ENCODE measurements at places on chromosomes 2 and 18.

DNA sequence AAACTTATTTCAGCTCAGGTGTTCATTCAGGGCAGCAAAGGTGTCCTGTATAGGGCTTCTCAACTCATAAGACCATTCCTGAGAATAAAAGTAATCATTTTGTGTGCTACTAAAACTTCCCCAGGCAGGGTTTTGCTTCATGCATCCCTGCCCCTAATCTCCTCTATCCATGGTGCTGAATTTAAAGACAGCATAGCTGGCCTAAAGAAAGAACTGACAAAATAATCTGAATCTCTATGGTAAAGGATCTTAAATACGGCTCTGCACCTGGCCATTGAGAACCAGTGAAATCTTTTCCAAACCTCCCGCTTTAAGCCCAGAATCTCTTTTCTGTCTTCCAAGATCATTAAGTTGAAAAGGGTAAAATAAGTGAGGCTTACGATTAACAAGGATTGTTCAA lies 292.1 kb upstream of the KLHL29 start:
- DNase-seq = peak; percentile 48

DNA sequence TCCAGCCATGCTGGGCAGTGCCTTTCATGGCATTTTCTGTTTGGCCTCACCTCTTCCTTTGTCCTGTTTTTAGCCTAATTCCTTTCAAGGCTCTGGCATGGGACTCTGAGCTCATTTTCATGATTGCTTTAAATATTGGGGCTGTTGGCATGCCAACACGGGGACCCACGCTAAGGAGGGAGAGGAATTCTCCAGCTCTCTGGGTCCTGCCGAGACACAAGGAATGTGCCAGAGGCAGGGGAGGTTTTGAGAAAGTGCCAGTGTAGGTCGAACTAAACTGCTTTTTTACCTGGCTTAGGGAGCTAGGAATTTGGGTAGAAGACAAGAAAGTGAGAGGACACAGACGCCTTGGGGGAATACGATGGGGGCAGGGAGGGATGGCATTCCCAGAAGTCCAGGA lies 42.3 kb downstream of the RPL37A start:
- no peak for DNase-seq

DNA sequence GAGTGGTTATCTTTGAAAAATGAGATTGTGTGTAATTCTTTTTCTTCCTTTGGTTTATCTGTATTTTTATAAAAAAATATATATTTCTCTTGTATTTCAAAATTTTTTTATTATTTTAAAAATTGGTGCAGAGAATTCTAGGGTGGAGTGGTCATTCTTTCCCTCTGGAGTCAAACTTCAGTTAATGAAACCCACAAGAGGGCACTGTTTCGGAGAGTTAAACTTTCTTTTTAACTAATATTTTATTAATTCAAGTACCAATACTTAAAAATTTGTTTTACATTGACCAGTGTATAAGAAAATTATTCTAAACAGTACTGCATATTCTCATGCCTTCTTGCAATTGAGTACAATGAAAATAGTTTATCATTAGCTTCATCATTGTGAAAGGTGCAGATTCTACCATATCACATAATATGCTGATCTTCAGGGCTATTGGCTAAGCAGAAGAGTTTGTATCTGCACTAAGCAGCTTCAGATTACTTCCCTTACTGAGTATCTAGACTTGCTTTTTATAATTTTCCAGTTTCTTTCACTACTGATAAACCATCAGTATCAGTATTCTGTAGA lies 50.1 kb downstream of the HS1BP3 start:
- peak; percentile 29 for DNase-seq

DNA sequence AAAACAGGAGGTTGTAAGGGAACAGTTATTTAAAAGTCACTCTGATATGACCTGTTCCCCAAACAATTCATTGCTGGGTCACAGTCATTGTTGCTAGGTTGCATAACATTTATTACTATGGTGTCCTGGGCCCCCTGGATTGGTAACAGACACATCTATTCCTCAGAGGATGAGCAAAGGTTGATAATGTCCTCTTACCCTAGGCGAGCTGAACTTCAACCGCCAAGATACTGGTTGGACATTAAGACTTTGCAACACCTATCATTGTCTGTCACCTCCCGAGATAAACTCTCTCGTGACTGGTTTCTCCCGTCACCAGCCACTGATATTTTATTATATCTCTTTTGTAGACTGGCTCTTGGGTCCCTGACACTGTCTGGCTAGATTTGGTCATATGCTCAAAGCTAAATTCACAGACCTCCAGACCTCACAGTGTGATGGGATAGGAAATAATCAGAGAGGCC lies 361.3 kb downstream of the ZNF521 start:
- DNase-seq = no peak

GRCh38 chr18:57900906-57901435 lies 97.9 kb upstream of the ATP8B1 start:
- no peak for DNase-seq

GRCh38 chr2:242012956-242013764 lies 143.6 kb downstream of the RTP5 start:
- DNase-seq = no peak

DNA sequence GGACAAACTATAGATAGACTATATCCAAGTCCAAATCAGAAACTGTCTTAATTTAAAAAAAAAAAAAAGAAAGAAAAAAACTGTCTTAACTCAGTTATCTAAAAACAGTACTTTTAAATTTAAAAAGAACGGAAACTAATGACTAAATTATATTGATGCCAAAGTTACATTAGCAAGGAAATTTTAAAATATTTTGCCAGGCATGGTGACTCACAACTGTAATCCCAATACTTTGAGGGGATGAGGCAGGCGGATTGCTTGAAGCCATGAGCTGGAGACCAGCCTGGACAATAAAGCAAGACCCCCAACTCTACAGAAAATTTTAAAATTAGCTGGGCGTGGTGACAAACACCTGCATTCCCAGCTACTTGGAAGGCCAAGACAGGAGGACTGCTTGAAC lies 30.9 kb downstream of the MEMO1 start:
- DNase-seq = no peak

DNA sequence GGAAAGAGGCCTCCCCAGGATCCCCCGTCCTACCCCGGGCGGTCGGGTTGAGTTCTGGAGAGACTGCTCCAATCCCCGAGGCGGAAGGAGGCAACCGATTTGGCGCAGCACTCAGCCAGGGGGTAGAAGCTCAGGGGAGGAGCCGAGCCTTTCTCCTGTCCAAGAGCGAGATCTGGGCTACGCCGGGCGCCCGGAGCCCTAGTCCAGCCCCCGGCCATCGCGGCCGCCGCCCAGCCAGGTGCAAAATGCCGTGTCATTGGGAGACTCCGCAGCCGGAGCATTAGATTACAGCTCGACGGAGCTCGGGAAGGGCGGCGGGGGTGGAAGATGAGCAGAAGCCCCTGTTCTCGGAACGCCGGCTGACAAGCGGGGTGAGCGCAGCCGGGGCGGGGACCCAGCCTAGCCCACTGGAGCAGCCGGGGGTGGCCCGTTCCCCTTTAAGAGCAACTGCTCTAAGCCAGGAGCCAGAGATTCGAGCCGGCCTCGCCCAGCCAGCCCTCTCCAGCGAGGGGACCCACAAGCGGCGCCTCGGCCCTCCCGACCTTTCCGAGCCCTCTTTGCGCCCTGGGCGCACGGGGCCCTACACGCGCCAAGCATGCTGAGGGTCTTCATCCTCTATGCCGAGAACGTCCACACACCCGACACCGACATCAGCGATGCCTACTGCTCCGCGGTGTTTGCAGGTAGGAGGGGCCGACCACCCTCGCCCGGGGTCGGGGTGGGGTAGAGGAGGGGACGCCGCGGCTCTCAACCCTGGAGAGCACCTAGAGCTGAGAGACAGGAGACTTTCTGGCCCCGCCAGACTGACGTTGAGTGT lies at the start of gene DYSF:
Gene DYSF, plus strand, starts transcription at position 158 of the 817 bp plus-strand sequence.
- peak; percentile 49 for DNase-seq

DNA sequence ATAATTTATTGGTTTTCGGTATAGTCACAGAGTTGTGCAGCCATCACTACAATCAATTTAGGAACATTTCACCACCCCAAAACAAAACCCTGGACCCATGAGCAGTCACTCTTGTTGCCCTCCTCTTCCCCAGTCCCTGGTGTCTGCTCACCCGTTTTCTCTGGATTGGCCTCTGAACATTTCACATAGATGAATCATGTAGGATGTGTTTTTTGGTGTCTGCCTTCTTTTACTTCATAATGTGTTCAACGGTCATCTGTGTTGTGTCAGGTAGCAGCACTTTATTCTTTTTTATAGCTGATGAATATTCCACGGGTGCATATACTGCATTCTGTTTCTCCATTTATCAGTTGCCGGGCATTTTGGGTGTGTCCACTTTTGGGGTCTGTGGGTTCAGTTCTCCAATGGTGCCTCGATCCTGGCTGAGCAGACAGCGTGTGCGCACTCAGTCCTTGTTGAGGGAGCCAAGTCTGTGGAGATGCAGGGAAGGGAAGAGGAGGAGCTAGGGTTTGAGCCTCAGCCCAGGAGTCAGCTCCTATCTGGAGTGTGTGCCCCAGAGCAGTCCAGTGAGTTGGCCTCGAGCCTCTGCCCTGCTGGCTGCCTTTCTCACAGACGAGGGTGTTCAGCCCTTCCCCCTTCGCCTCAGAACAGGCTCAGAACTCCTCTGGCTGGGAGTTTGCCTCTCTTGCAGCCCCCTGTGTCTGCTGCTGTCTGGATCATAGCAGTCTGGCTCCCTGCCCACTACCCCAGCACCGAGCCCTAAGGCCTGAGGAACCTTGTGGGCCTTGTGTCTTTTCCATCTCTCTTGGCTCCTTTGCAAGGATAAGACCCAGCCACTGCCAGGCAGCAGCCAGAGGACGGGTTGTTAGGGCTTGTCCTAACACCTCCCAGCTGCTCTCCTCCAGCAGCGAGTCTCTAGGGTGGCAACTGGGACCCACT lies 18.0 kb downstream of the C2orf74 start:
- peak; percentile 88 for DNase-seq

DNA sequence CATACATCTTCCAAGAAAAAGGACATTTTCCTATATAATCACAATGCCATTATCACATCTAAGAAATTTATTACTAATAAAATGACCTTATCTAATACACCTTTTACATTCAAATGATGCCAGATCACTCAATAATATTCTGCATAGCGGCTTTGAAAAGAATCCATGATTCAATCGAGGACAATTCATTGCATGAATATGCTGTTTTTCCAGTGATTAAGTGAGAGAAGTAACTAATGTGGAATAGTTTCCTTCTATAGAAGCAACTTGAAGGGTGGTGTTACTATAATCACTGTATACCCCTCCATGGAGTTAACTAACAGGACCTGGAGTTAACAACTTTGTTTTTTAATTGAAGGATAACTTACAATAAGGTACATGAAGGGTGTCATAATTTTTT lies 9.1 kb downstream of the PLEK start:
- DNase-seq = no peak

DNA sequence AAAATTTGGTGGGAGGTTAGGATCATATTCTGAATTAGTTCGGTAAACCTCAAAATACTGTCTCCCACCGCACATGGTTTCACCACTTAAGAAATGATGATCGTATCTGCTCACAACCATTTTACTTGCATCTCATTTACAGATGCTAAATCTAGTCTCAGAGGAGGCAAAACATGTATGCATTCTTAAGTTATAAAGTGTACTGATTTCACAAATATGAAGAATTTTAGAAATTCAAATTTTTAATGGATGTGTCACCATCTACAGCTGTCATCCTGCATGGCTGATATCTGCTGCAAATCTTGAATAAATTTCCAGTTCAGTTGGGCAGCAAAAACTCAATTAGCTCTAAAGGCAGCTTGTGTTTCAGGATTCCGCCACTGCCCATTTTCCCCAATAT lies 243.3 kb upstream of the KCNJ3 start:
- DNase-seq = no peak

GRCh38 chr2:212142631-212143030 lies 396.0 kb downstream of the ERBB4 start:
- no peak for DNase-seq
